CD4-positive, alpha-beta T cell (primary cell): ENCODE measurements at places on chromosomes 1 and 21.

GRCh38 chr1:204493984-204494280 is 673 bp downstream of the PIK3C2B start:
- DNase-seq, result peak; percentile 29

GRCh38 chr1:201089596-201089995 is 22.6 kb downstream of the CACNA1S start:
- no peak for DNase-seq

DNA sequence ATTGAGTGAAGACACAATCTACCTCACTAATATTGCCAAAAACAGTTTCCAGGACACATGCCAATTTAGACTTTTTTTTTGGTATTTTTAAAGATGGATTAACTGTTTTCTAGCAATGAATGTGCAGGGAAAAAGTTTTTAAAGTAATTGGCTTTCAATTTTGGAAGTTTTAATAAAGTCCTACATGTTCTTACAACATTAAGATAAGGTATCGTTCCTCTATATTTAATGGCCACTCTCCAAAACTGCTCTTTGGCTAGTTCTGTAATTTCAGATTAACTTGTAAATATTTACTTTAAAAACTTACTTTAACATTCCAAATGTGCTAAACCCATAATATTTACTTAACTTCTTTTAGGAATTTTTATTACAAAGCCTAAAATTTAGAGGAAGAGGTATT is 1332.2 kb upstream of the PRMT6 start:
- no peak for DNase-seq

- DNase-seq, result no peak
Measured at GRCh38 chr1:234316937-234317336, 56.3 kb upstream of the COA6 start.

GRCh38 chr21:17819877-17820229 is 697 bp upstream of the C21orf91 start:
- DNase-seq, result no peak

DNA sequence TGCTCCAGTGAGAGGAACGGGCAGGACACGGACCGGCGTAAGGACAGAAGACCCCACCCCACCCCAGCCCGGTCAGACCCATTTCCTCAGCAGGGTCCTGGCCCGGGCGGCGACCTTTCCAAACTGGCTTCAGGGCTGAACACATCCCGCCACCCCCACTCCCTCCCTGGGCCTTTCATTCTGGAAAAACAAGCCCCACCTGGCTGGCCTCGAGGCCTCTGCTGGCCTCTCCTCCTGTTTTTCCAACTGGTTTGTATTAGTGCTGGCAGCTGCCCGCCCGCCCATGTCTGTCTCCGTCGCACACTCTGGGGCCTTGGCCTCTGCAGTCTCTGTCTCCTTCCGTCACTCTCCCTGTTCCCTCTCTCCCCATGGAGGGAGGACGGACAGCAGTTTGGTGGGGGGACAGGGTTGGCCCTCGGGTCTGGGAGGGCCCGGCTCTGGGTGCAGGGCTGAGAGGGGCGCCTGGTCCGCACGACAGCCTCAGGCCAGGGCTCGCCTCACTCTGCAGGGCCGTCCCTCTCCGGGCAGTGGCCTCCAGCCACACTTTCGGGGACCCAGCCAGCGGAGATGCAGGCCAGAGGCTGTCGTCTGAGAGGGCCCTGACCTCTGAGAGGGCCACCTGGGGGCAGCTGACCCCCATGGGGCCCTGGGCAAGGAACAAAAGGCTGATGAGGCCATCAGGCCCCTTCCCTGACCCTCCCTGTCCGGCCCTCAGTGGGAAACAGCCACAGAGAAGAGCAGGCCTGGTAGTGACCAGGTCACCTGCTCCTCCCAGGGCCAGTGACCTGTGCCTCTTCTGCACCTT is 1.5 kb upstream of the MXRA8 start:
- DNase-seq, result no peak

- no peak for DNase-seq
Measured at GRCh38 chr1:12760256-12760795, 13.2 kb upstream of the PRAMEF12 start.

- DNase-seq, result peak; percentile 43
Measured at GRCh38 chr1:168387781-168388760, 107.4 kb downstream of the TBX19 start.

DNA sequence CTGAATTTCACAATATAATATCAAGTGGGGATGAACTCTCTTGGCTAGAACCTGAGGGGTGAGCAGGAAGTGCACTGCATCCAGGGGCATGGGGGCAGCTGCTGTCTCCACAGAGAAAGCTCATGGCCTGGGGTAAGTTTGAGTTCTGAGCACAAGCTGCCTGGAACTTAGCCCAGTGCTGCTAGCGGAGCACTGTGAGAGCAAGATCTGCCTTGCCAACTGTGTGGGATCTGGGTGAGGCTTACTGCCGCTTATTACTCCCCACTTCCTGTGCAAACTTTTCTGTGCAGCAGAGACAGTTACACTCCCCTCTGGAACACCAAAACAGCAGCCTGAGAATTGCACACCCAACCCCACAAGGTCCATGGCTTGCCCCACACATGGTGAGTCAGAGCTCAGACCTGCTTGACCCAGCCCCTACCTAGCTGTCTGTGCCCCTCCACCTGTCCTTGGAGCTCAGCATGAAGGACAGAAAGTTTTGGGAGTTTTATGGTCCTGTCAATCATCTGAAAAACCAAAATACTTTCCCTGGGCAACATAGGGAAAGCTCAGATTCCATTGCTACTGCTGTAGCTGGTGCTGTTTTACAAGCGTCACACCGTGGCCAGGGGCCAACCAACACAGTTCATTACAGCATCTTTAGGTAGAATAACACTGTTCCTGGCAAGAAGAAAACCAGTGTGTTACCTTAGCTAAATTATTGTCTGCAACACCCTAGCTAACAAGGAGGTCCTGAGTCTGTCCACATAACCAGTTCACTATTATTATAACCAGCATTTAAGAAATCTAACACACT is 762.1 kb upstream of the NEGR1 start:
- DNase-seq, result no peak

DNA sequence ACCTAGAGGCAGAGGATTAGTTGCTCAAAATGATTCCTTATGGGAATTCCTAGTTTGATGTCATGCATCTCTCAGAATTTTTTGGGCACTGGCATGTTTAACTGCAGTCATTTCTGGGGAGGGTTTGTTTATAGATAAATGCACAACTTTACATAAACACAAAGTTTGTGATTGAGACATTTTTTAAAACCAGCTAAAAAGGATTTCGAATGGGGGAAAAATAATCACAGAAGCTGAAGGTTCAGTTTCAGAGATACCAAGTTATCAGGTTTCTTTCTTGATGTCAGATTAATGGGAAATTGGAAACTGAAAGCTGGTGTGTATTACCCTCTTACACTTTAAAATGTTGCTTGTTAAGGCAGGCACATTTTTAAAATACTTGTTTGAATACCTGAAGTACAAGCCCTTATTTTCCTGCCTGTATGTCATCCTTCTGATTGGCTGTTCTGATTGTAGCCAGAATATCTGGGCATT is 72.1 kb downstream of the DISP1 start:
- DNase-seq, result no peak

DNA sequence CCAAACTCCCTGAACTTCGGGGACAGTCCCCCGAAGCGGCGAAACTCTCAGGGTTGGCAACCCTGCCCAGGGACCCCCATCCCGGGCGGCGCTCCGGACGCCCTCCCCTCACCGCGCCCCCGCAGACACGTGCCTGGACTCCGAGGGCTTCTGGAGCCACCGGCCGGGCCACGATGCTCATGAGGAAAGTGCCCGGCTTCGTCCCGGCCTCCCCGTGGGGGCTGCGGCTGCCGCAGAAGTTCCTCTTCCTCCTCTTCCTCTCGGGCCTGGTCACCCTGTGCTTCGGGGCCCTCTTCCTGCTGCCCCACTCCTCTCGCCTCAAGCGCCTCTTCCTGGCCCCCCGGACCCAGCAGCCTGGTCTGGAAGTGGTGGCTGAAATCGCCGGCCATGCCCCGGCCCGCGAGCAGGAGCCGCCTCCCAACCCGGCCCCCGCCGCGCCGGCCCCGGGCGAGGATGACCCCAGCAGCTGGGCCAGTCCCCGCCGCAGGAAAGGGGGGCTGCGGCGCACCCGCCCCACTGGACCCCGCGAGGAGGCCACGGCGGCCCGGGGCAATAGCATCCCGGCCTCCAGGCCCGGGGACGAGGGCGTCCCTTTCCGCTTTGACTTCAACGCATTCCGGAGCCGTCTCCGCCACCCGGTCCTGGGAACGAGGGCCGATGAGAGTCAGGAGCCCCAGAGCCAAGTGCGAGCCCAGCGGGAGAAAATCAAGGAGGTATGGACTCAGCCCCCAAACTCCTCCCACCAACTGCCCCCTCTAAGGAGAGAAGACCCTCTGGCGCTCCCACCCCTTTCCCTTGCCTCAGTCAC is 1.2 kb downstream of the MAN1C1 start:
- no peak for DNase-seq

- DNase-seq, result no peak
Measured at GRCh38 chr1:54158071-54158470, 5.3 kb upstream of the CDCP2 start.

- peak; percentile 38 for DNase-seq
Measured at GRCh38 chr1:20932437-20932977, 145.4 kb upstream of the HP1BP3 start.

DNA sequence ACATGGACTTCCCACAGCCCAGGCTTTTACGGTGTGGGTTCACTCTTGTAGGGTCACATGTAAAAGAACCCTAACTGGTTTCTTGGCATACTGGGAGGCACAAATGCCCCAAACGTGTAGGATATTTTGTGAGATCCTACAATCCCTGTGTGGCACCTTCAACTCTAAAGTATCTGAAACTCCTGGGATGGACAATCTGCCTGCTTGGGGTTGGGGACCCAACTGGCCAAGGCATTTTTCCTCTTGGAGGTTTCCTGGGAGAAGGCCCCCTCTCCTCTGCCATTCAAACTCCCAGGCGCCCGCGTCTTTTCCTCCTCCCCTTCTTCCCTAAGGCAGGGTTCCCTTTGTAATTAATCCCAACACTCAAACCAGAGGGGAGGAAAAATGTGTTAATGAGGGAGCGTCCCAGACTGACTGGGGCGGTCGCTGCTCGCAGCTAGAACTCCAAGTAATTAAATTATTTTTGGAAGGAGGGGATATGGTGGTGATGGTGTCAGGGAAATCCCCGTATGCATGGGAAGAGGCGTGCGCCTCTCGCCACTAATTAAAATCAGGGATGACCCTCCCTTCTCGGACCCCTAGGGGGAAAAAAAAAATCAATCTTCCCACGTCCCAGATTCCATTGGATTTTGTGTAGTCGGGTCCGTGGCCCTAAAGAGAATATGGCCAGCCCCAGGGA is 681 bp upstream of the VANGL2 start:
- DNase-seq, result no peak

DNA sequence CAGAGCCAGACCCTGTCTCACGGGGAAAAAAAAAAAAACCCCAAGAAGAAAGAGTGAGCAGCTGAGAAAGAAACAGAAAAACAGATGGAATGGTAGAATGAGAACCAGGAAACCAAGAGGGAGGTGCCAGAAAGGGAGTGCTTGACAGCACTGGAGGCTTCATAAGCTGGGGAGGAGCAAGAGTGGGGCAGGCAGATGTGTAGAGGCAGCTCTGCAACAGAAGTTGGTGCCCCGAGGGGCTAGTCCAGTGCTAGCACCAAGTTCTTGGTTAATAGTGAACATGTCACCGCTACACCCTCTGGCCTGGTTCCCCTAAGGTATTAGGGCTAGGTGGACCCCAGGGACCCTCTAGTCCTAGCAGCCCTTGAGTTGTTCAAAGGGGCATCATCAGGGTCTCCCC is 98.0 kb downstream of the TGFBR3 start:
- no peak for DNase-seq

GRCh38 chr1:117685936-117686806 is 80.3 kb downstream of the TENT5C start:
- no peak for DNase-seq

DNA sequence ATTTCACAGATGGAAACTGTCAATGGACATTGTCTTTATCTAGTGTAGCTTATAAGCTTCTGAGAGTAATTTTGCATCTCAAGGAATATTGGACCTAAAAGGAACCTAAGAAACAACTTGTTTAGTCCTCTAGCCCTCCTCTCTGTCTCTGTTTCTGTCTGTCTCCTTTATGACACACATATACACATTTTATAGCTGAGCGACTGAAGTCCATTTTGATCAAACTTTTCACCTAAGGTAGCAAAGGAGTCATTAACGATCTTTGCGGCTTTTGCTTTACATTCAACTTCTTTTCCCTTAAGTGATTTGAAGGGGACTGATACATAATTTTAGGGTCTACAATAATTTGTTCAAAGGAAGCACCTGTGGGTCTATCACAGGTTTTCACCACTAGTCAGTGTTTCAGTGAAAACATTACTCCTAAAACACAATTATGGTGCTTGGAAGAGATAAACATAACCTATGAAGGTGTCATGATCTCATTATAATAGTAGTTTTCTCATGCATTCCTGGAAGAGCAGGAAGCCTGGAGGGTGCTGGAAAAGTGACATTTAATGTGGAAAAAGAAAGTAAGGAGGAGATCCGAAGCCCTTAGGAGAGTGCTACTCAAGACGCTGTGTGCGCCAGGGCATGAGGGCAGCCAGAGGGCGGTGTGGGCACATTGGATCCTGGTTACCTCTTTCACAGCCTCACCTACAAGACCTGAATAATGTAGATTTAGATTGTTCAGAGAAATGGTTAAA is 248.6 kb downstream of the DNM3 start:
- peak; percentile 46 for DNase-seq

- DNase-seq, result no peak
Measured at GRCh38 chr1:199041173-199041914, 402.5 kb downstream of the PTPRC start.

DNA sequence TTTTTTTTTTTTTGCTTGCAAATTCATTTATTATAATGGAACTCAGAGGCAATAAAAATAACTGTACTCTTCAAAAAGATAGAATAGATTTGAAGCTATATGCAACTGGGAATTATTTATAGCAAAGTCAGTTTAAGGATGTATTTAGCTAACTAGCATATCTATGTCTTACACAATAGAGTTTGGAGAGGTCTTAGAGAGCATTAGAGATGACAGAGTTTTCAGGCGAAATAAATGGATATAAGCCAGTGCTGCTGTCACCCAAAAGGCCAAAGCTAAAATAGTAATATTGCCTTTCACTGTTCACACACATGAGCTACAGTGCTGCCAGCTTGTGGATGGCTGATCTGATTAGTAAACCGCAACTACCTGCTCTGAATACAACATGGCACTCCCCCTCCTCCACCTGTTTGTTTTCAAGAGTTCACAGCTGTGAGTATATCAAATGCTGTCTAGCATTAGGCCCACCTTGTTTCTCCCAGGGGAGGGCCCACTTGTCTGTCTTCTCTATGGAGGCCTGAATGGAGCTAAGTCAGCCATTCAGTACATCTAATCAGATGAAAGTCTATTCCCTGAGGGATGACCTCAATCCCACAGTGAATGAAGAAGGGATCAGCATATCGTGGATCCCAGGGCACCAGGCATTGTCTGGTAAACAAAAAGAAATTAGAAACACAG is 25.2 kb upstream of the SSX2IP start:
- no peak for DNase-seq

- no peak for DNase-seq
Measured at GRCh38 chr1:228848406-228848805, 113.1 kb downstream of the RHOU start.

DNA sequence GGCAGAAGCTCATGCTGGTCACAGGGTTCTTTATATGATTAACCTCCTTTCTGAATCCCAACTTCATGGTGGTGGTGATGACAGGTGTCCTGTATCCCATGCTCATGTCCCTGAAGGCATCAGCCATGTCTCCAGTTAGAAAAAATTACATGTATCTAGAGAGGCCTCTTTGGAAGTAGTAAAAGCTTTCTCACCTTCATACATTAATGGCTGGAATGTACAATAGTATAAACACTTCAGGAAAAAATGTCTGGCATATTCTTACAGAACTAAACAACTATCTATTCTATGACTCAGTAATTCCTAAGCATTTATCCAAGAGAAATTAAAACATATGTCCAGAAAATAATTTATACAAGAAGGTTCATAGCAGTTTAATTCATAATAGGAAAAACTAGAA is 34.0 kb downstream of the ADAM30 start:
- DNase-seq, result no peak

- no peak for DNase-seq
Measured at GRCh38 chr1:7229186-7229585, 443.9 kb downstream of the CAMTA1 start.
